ENCODE measurements at places on chromosomes 11 and 22.

GRCh38 chr11:76734456-76735420 lies 48.4 kb upstream of the TSKU start:
- no peak for DNase-seq

DNA sequence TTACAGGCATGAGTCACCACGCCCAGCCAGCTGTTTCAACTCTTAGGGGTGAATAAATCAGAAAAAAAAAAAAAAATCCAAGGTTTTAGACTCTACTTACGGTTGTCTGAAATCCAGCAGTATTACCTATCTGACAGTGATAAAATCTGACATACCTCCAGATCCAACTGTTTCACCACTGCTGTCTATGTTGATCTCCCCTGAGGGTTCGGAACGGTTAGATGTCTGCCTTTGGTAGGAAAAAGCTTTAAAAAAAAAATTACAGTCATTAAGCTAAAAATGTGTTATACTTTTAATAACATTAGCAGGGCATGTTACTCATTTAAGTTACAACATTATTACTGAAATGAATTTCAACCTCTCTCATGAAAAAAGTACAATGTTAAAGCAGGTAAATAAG lies 21.1 kb downstream of the NCAPD3 start:
- no peak for DNase-seq

GRCh38 chr22:31081963-31082605 lies 966 bp downstream of the SMTN start:
- DNase-seq, result no peak

- no peak for DNase-seq
These were observed 181.9 kb upstream of the BDNF start for GRCh38 chr11:27882066-27882697.

DNA sequence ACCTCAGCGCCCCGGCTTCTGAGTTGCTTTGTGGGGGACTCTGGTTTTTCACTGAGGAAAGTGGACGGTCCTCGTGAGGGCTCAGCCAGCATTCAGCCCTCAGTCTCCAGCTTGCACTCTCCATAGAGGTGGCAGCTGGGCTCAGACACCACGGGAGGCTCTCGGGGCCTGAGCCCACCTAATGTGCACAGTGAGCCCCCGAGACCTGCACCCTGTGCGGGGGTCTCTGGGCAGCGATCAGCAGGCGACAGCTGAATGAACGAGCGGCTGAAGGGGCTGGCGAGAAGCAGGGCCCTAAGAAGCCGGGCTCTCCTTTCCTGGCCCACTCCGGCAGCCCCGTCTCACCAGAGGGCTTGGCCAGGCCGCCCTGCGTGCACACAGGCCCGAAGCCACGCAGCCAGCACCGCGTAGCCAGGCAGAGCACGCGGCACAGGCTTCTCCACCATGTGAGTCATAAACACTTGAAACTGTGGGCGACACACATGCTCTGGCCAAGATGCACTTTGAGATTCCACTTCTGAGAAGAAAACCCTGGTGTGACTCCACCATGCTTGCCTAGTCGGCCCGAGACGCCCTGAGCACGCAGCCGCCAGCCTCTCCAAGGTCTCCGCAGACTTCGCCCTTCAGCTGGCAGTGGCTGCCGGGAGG lies 28.0 kb downstream of the TOLLIP start:
- DNase-seq, result no peak

- no peak for DNase-seq
These were observed 26.5 kb upstream of the TMA7B start for GRCh38 chr22:39933741-39934140.

DNA sequence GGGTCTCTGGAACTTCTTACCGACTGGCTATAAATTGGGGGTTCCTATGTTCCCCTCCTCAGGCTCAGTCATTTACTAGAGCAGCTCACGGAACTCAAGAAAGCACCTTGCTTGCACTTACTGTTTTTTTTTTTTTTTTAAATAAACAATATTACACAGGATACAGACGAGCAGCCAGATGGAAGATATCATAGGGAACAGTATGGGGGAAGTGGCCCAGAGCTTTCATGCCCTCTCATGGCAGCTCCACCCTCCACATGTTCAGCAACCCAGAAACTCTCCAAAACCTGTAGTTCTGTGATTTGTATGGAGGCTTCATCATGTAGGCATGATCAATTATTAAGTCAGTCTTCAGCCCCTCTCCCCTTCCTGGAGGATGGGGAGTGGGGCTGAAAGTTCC lies 7.5 kb downstream of the UVRAG start:
- DNase-seq, result no peak

- no peak for DNase-seq
These were observed 241.2 kb upstream of the SYN3 start for GRCh38 chr22:33299245-33299956.

- DNase-seq, result no peak
These were observed 113.8 kb upstream of the SORL1-AS1 start for GRCh38 chr11:121566279-121567168.

GRCh38 chr11:47105974-47106373 lies 70.7 kb downstream of the ARFGAP2 start:
- no peak for DNase-seq

DNA sequence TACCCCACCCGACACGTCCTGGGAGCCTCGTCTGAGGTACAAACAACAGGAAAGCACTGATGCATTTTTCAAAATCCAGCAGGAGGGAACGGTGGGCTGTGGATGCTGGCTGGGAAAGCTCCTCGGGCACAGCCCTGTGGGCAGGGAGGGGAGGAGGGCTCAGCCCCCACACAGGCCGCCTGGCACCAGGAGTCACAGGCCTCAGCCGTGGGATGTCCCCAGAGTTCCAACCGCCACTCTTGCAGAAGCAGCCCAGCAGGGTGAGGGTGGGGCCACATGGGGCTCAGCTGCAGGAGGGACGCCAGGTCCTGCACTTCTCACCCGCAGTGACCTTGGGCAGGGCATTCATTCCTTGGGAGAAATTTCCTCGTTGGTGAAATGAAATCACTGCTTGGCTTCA lies 274.6 kb downstream of the BRD1 start:
- DNase-seq, result no peak

- DNase-seq, result no peak
These were observed 125.9 kb downstream of the TEAD1 start for GRCh38 chr11:12800032-12800671.

DNA sequence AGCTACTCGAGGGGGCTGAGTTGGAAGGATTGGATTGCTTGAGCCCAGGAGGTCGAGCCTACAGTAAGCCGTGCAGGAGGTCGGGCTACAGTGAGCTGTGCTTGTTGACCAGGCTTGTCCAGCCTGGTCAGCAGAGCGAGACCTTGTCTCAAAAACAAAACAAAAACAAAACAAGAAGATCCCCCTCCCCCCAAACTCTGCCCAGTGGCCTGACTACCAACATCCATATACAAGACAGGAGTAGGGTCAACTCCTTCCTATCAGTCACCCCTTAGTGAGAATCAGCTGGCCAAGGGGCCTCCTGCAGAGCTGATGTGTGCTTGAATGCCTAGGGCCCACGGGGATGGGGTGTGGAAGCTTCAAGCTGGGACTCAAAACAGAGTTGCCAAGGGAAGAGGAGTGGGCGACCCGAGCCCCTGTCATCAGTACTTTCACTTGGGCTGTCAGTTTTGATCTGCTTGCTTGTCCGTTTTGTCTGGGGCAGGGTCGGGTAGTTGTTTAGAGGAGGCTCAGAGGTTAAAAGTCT lies 942 bp upstream of the TSPAN18 start:
- no peak for DNase-seq

- no peak for DNase-seq
These were observed 22.3 kb downstream of the CBX7 start for GRCh38 chr22:39130152-39130704.

DNA sequence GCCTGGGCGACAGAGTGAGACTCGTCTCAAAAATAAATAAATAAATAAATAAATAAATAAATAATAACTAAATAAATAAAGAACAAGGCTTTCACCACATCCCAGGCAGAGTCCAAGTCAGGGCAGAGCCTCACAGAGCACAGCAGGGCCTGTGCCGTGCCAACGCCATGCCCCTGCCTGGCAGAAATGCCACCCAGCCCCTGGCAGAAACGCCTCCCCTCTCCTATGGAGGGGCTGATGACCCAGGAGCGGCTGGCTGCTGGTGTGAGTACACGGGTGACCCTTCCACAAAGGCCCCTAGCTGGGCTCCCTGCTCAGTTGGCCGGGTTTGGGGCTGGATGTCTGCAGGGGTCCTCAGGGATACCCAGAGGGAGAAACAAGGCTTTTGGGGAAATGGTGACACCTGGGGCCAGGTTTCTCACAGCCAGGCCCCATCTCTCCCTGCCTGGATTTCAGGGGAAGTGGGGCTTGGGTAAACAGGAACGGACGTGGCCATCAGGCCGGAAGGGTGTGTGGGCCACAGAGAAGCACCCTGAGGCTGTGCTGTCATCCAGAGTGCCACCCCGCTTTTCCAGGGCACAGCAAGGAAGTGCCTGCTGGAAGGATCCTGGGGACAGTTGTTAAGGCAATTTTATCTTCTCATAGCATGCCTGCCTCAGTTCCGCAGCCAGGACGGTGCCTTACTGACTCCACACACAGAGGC lies 5.1 kb downstream of the BID start:
- DNase-seq, result no peak

- DNase-seq, result no peak
These were observed 87.4 kb upstream of the DRD2 start for GRCh38 chr11:113562576-113562975.

DNA sequence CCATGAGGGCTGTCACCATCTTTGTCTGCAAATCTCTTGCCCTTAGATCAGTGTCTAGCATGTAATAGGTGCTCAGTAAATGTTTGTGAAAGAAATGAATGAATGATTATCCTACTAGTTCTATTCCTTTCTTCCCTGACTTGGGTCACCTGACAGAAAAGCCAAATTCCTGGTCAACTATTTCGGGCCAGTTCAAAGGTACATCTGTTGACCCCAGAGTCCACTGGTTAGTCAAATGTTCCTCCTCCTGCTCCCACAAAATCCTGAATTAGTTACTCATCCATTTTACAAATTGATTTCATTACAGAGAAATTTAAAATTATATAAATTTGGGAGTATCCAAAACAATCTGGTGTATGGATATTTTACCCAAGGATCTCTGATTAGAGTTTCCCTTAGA lies 124.7 kb upstream of the NAV2 start:
- no peak for DNase-seq

GRCh38 chr11:16921019-16921418 lies 93.2 kb downstream of the PLEKHA7 start:
- DNase-seq, result no peak

DNA sequence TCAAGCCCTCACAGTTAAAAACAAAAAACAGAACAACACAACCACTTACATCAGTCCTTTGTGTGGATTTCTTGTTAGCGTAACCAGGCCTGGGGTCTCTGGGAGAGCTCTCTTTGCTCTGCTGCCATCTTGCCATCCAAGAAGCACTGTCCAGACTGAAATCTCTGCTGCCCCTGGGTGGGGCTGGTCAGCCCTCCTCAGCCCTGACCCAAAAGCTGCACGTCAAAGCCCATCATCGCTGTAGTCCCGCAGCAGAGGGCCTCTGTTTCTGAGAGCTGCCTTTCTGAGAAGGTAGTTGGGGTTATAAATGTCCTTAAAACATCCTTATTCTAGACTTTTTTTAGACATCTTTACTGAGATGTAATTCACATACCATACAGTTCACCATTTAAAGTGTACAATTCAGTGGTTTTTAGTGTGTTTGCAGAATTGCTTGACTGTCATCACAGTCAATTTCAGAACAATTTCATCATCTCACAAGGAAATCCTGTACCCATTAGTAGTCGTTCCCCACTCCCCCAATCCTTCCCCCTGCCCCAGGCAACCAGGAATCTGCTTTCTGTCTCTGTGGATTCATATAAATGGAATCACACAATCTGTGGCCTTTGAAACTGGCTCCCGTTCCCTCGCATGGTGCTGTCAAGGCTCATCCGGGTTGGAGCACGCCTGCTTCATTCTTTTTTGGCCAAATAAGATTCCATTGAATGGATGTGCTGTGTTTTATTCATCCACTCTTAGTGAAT lies 94.9 kb downstream of the TBC1D22A start:
- DNase-seq, result no peak

- no peak for DNase-seq
These were observed 416.3 kb downstream of the AASDHPPT start for GRCh38 chr11:106493751-106494150.

GRCh38 chr11:16911658-16912057 lies 102.6 kb downstream of the PLEKHA7 start:
- no peak for DNase-seq

DNA sequence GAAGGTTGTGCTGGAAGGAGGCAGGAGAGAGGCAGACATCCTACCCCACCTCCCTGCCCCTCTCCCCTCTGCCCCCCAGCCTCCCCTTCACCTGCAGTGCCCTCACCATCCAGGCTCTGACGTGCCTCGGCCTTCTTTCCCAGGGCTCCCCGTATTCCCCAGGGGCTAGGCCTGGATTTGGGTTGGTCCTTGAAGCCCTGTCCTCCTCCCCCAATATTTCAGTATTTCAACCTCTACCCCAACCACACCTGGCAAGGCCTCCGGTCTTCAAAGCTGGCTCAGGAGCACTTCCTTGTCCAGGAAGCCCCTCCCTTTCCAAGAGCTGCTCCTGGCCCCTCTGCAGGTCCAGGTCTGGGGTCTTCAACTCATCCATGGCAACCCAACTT lies 8.6 kb upstream of the PDE2A start:
- DNase-seq, result no peak

All from stimulated activated CD8-positive, alpha-beta memory T cell treated with anti-CD3 and anti-CD28 coated beads, Interleukin-7, amount 100 ng/mL, for 1 hour (primary cell).